ENCODE measurements at places on chromosomes 11 and 22. TPM values are rescaled to one million over a fixed set of nuclear protein-coding genes. Genes with fewer than 3 reads are reported as not detected.

DNA sequence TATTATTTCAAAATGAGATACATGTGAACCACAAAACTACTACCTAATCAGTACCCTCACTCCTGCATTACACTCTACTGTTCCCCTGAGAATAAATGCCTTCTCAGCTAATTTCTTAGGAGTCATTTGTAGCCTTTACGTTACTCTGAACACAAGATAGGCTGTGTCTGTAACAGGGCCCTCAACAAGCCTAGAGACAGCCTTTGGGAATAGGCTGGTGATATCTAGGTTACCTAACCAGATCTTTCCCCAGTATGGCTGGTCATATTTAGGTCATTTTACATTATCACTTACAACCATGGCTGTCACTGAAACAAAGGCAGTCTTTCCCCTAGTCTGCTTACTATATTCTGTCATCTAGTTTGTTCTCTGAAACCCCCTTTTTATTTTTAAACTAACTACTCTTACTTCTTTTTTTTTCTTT is 14.2 kb downstream of the ATM start:
- no peak for DNase-seq

GRCh38 chr22:41668971-41669911 is 19.4 kb downstream of the SNU13 start:
- DNase-seq: no peak

DNA sequence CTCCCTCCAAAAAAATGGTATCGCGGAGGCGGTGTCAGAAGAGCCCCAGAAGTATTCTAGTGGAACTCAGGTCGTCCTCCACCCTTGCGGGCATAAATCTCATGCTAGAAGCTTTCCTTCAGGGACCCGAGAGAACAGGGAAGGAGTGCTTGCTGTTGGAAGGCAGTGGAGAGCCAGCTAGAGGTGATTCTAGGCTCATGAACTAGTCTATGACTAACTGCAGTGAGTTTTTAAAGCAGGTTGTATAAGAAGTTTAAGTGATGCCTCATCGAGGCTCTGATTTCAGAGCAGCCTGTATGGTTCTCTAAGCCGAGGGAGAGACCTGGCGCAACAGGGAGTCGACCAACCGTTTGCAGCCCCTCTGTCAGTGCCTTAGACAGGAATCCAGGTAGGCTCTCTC is 85.7 kb downstream of the TBC1D22A start:
- DNase-seq: no peak

DNA sequence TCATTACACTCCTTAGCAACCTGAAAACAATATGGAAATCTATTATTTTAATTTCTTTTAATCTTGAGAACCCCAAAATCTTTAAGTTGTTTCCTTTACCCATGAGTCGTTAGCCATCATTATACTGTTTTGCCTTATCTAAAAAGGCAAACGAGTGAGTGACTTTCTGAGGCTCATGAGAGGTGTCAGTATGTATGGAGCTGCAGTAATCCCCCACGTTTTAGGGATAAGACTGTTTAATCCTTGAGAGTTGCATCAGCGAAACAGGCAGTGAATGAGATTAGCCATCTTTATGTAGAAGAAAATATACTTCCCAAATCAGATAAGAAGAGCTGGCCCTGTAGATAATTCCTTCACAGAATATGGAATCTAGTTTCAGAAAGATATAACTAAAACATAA is 1147.0 kb downstream of the DLG2 start:
- no peak for DNase-seq

DNA sequence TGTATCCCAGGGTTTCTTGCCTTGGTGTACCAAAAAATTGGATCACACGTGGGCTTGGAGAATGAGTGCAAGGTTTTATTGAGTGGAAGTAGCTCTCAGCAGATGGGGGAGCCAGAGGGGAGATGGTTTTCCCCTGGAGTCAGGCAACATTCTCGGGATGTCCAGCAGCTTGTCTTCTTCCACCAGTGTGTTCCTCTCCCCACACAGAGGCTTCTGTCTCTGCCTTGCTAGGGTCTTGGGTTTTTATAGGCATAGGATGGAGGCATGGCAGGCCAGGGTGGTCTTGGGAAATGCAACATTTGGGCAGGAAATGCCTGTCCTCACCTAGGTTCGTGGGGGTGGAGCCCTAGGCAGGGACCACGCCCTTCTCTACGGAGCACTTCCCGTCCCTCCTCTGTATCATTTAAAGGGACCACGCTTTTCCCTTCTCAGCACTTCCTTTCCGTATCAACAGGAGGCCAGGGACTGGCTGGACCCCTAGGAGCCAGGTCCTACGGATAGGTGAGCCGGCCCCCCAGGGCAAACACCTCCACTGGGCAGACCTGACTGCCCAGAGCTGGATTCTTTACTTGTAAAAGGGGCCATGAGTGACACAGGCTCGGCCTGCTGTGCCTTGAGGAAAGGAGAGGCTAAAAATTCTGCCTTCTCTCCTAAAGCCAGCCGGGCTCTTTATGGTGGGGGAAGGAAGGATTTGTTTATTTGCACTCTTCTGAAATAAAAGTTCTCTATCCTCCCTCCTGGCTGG is 55.3 kb upstream of the CCDC188 start:
- DNase-seq: peak; percentile 74

GRCh38 chr11:71115770-71116692 is 136.3 kb downstream of the SHANK2 start:
- DNase-seq: no peak

NCF4 gene
- polyA plus RNA-seq: 28.0 TPM

DNA sequence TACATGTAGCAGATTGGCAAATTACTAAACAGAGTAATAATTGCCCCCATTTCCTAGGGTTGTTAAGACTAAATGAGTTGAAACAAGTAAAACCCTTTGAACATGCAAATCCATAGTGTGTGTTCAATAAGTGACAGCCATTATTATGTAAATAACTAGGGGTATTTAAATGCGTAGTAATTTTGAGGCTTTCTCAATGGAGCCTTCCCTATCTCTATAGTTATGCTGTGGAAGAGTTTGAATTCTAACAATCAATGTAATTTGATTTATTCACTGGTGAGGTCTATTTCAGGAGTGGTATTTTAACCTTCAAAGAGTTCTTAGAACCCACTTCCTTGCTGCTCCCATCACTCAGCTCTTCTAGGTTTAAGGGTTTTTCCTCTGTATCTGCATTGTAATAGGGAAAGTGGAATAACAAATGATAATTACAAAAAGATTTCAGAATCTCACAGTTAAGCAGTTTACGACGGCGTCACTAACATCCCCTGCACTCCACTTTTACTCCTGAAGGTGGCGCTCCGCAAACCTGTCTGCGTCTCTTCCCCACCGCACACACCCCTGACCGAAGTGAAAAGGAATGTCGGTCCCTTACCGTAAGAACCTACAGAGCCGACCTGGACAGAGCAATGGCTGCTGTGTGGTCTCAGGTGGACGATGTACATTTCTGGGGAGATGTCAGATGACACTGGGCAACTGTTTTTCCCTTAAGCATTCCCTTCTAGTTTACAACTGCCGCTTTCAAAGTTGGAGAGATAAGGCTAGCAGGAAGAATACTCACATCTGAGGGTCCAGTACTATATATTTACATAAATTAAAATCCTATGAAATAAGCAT is 80.8 kb downstream of the ZC3H12C start:
- DNase-seq: peak; percentile 74

- no peak for DNase-seq
Measured at GRCh38 chr22:23035557-23036277, 34.6 kb upstream of the GNAZ start.

GRCh38 chr11:72141066-72141465 is 5.5 kb downstream of the FOLR3 start:
- DNase-seq: no peak

MMP27 gene
- polyA plus RNA-seq: not detected

DNA sequence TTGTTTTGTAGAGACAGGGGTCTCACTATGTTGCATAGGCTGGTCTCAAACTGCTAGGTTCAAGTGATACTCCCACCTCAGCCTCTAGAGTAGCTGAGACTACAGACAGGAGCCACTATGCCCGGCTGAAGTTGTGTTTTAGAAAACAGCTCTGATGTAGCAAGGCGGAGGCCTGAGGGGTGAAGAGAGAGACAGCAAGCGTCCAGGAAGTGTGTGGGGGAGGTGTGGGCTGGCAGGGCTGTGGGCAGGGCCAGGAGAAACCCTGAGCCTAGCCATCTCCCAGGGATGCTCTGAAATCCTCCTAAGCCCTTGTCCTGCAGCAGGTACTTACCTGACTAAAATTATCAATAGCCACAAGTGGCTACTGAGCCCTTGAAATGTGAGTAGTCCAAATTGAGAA is 16.1 kb upstream of the RPS3 start:
- no peak for DNase-seq

DNA sequence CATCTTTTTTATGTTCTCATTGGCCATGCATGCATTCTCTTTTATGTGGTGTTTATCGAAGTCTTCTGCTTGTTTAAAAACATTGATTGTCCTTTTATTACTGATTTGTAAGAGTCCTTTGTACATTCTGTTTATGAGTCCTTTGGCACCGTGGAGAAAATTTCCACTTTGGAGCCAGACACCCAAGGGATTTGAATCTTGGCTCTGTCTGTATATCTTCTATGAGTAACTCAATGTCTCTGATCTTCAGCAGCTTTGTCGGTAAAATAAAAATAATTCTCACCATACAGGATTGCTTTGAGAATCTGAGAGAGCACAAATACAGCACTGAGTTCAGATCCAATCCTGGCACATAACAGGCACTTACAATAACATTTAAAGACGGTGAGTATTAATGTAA is 12.8 kb upstream of the SORL1 start:
- no peak for DNase-seq

DNA sequence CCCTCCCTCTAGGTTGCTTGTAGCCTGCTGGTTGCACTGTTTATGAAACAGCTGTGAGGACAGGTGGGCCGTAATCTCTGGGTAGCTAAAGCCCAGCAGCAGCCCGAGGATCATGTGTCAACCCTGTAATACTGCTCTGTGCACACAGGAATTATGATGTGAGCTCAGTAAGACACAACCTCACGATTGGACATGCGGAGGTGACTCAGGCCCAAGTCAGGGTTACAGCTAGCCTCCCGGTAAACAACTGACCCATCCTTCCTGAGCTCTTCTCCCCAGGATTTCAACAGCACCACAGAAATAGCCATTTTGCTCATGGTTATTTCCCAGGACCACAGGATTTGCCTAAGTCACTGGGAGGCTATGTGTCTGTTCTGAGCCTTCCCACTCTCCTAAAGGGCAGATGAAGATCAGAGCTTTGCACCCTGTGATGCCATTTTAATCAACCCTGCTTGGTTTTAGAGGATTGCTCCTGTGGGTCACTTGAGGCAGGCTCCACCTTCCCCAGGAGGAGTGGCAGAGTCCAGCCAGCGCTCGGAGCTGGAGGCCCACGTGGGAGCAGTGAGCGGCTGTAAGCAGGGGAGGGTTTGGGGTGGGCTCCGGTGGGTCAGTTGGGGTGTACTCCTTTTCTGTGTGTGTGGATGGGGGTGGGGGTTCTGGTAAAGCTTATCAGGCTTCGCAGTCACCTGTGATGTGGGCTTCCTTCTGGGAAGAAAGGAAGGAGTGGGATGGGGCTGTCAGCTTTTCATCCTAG is at the start of gene AMPD3:
Gene AMPD3 (plus strand): TSS at position 387 of the 754 bp plus-strand sequence. CDS start 6,256 bp downstream, outside the sequence.
- DNase-seq: peak; percentile 80

HARBI1 gene
- polyA plus RNA-seq: 7.9 TPM

DUSP8 gene
- 6.6 TPM for polyA plus RNA-seq

HPX gene
- polyA plus RNA-seq: 0.69 TPM

GRCh38 chr11:78576549-78577097 is 2.0 kb upstream of the NARS2 start:
- DNase-seq: no peak

GRCh38 chr11:130124096-130124495 is 35.5 kb upstream of the ST14 start:
- peak; percentile 86 for DNase-seq

ZFTA gene
- polyA plus RNA-seq: 0.69 TPM

DNA sequence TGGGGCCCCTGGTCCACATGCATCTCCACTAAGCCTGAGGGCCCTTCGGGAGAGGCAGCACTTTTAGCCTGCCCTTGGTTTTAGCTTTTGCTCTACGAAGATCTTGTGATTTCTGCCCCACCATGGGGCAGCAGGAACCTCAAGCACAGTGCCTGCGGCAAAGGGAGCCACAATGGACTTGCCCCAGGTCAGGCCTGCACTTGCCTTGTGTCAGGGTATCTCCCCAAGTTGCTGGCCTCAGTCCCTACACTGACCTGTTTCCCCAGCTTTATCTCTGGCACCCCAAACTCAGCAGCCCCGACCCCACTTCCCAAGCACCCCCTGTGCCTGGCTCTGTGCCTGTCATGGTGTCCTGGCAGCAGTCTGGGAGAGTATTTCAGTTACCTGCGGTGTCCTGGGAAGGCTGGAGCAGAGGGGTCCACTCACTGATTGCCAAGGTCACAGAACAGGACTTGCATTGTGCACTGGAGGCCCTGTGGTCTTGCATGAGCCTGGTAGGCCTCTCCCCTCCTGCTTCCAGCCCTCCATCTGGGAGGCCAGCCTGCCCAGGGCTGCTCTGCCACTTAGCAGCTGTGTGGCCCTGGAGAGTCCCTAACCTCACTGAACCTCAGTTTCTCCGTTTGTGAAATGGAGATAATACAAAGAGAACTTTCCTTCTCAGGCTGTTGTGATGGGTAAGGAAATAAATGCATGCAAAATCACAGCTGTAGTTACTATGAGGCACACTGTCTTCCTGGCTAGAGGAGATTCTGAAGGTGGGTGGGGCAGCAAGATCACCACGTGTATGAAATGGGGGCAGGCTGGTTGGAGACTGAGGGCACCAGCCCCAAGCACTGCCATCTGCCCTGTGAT is 3.6 kb upstream of the AIFM3 start:
- no peak for DNase-seq

DNA sequence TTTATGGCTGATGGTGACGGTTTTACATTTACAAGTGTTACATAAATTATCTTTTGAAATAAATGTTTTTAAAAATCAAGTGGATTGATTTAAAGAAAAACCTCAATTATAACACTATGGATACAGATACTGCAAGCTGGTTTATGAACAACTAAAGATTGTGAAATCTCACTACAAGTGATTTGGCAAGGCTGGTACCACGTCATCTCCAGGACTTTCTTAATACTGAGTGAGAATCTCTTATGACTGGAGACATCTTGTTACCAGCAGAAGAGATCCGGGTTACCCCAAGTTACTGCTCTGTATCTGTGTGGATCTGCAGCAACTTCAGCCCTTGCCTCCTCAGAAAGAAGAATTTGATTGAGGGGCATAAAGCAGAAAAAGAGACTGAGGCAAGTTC is 452.9 kb downstream of the MN1 start:
- DNase-seq: no peak

- no peak for DNase-seq
Measured at GRCh38 chr11:3894128-3894731, 38.8 kb downstream of the STIM1 start.

DNA sequence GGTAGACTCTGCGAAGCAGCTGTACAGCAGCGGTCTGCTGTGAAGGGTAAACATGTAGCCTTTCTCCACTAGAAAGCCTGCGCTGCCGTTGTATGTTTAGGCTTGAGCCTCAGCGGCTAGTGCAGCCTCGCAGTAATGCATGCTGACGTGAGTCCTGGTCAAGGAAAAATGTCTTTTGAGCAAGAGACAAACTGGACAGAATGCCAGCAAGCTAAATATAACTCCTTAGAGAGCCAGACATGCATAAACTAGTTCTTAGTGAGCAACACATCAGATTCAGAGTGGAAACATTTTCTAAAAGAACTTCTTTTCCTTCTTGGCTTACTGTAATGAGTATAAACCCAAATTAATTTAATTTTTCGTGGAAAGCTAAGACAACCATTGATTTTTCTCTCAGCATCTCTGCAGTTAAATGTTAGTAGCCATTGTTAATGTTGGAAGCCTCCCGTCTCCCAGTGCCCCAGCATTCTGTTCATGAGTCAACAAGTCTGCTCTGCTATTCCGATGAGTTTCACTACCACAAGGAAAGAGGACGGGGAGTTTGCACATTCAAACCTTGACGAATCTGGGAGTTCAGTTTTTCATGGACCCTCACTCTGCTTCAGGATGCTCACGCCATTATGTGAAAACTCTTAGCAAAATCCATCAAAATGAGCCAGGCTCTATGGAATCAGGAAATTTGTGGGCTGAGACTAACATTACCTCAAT is 51.4 kb downstream of the JAM3 start:
- DNase-seq: peak; percentile 91

CD6 gene
- under 0.01 TPM for polyA plus RNA-seq

Data from sigmoid colon (tissue), 7 donors.